Vein endothelial cell (primary cell): ENCODE measurements at places on chromosomes 12 and 14. TPM values are rescaled to one million over a fixed set of nuclear protein-coding genes. Genes with fewer than 3 reads are reported as not detected.

PIWIL1 gene
- total RNA-seq = not detected in 2 replicates

PAX9 gene
- total RNA-seq = 0.19 and 1.6 TPM in 2 replicates

PMEL gene
- total RNA-seq = 1.3 and 2.1 TPM in 2 replicates

TC2N gene
- total RNA-seq = not detected in 2 replicates

KCNC2 gene
- not detected in 2 replicates for total RNA-seq

SLC2A3 gene
- 28.2 and 35.6 TPM in 2 replicates for total RNA-seq

ABCC9 gene
- total RNA-seq = under 0.01 and 0.10 TPM in 2 replicates

SYNE3 gene
- 12.7 and 16.7 TPM in 2 replicates for total RNA-seq

SLC35F4 gene
- not detected in 2 replicates for total RNA-seq

OLR1 gene
- total RNA-seq = not detected in 2 replicates

CACNA1C gene
- 0.86 and 0.98 TPM in 2 replicates for total RNA-seq

CD163 gene
- not detected in 2 replicates for total RNA-seq

SMOC1 gene
- 2.2 and 3.3 TPM in 2 replicates for total RNA-seq

GPR68 gene
- total RNA-seq = 0.65 and 0.96 TPM in 2 replicates

SELPLG gene
- 0.29 TPM in 1 of 2 replicates, not detected in the other for total RNA-seq

EML5 gene
- total RNA-seq = under 0.01 and 0.10 TPM in 2 replicates

SLC5A8 gene
- not detected in 2 replicates for total RNA-seq
